ENCODE measurements at places on chromosomes 16 and 17.

- DNase-seq, result no peak
Measured at GRCh38 chr17:57605675-57606105, 139.4 kb downstream of the CCDC182 start.

DNA sequence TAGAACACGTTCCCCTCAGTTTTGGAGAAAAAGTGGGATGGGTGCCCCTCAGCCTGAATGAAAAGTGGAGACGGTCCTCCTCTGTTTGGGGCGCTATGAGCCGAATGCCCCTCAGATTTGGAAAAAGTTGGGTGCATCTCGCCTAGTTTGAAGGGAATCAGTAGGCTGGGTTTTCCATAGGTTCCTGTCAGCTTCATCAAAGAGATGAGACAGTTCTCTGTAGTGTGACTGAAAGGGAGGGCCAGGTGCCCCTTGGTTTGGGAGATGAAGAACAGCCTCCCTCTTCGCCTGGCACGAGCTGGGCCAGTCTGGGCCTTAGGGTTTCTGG is 742 bp upstream of the SLC9A5 start:
- peak; percentile 40 for DNase-seq

- DNase-seq, result peak; percentile 28
Measured at GRCh38 chr16:82936941-82937551, 310.3 kb downstream of the CDH13 start.

DNA sequence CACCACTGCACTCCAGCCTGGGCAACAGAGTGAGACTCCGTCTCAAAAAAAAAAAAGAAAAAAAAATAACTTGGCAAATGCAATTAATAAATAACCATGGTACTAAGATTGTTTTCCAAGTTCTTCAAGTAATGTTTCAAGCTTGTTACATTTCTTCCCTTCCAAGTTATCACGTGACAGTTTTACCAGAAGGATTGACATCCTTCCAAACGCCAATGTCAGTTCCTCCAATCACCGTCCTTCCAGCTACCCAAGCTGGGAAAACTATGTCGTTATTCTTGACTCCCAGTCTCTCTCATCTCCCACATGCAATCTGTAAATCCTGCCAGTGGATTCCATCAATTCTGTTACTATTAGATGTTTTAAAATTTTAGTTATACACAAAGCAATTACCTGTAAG is 3.9 kb upstream of the PHAF1 start:
- DNase-seq, result no peak

GRCh38 chr17:34899643-34900291 is 61.5 kb downstream of the CCT6B start:
- no peak for DNase-seq

DNA sequence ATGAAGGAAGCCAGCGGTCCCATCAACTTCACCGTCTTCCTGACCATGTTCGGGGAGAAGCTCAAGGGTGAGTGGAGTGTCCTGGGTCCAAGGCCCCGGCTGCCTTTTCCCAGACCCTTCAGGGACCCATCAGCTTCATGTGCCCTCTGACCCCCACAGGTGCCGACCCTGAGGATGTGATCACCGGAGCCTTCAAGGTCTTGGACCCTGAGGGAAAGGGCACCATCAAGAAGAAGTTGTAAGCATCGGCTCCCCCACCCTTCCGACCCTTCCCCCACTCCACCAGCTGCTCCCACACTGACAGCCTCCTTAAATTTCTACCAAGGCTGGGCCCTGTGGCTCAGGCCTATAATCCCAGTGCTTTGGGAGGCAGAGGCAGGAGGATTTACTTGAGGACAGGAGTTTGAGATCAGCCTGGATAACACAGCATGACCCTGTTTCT is 1.9 kb downstream of the MYL11 start:
- no peak for DNase-seq

- DNase-seq, result no peak
Measured at GRCh38 chr17:36674278-36674650, 72.9 kb downstream of the MRM1 start.

DNA sequence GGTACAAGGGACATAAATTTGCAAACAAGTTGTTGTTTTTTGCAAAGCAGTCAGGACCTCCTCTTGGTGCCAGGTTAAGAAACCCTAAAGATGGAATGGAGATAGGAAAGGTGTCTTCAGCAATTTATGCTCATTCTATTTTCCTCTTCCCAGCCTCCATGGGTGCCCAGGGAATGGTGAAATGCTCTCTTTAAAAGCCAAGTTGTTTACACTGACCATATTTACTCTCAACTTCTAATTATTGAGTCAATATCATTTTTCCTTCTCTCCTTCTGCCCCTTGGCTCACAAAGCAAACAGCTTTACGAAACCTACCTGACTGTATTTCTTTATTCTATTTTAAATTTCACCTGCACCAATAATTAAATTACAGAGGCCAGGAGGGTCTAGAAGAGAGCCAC is 138.5 kb upstream of the IRX3 start:
- no peak for DNase-seq

GRCh38 chr16:80230328-80231120 is 310.3 kb upstream of the DYNLRB2 start:
- DNase-seq, result no peak

DNA sequence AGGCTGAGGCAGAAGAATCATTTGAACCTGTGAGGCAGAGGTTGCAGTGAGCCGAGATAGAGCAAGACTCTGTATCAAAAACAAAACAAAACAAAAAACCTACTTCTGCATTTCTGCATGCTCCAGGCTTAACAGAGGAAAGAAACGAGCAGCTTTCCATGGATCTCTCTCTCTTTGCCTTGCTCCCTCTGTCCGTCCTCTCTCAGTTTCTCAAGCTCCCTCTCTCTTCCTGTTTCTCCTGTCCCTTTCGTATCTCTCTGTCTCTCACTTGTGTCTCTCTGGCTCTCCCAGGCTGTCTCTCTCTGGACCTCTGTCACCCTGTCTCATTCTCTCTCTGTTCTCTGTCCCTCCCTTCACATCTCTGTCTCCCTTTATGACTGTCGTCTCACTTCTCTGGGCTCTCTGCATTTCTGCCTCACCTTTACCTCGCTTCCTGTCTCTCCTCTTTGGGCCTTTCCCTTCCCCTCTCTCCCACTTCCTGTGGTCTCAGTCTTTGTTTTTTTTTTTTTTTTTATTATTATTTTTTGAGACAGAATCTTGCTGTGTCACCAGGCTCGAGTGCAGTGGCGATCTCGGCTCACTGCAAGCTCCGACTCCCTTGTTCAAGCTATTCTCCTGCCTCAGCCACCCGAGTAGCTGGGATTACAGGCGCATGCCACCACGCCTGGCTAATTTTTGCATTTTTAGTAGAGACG is 4.1 kb upstream of the PITPNA start:
- DNase-seq, result peak; percentile 34

- DNase-seq, result no peak
Measured at GRCh38 chr17:81193470-81194224, 27.6 kb upstream of the AATK start.

GRCh38 chr17:2852221-2852620 is 56.0 kb downstream of the RAP1GAP2 start:
- no peak for DNase-seq

DNA sequence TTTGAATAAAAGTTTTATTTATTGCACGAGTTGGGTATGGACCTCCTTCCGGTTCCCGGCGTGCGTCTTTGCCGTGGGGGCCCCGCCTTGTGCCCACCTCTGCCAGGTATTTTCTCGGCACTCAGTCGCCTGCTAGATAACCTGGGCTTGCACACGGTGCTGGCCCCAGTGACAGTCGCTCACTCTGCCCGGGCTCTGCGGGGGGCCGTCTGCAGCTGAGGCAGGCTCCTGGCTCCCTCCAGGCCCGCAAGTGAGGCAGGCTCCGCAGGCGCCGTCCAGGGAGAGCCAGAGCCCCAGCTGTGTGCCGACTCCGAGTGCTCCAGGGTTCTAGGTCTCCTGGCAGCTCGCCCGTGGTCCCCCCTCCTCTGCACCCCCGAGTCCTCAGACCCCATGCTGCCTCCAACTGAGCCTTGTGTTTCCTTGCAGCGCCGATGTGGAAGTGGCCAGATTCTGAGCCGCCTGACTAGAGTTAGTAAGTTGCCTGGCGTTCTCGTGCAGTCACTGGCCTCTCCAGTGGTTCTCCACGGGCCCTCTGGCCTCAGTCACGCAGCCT is 54.7 kb upstream of the PVALEF start:
- no peak for DNase-seq

GRCh38 chr17:67506966-67507365 is 129.9 kb downstream of the PITPNC1 start:
- no peak for DNase-seq

DNA sequence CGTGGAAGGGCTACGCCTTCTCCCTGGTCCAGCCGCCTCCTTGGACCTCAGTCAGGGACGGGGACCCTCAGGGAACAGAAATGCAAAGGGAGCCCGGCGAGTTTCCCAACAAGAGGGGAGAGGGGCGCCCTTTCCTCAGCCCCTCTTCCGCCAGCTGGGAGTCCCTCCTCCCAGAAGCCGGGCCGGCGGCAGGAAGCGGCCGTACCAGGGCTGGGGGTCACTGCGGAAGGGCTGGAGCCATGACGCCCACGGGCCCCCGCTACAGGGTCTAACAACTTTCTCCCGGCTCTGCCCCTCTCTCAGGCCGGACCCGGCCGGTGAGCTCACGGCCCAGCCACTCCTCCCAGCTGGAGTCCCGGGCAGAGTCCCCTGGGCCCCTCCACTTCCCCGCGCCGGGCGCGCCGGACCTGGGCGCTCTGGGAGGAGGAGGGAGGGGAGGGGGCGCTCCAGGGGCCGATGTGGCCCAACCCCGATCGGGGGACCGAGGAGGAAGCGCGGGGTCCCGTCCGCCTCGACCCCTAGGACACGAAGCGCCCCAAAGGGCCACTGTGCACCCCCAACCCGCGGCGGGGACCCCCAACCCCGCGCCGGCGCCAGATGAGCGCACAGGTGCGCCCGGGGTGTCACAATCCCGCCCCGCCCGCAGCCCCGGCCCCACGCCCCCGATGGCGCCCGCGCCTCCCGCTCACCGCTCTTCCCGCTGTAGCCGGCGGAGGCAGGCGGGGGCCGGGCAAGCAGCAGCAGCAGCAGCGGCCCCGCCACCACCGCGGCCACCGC is 578 bp downstream of the PGAP6 start:
- DNase-seq, result peak; percentile 50

- no peak for DNase-seq
Measured at GRCh38 chr17:82531431-82531881, 11.9 kb downstream of the FOXK2 start.

DNA sequence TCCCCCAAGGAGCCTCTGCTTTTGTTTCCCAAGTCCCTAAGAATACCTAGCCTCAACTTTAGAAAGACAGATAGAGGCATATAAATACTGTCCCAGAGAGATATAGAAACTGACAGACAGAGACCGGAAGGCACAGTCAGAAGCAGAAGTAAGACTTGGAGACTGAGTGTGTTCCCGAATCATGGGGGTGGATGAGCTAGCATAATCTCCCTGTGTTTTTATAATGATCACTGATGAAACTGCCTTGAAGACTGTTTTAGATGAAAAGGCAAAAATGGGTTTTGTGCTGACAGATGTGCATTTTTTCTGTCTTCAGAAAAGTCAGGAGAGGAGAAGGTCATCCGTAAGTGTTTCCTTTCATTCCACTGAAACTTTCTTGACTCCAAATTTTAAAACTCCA is 8.3 kb upstream of the PSMD3 start:
- DNase-seq, result peak; percentile 41

- DNase-seq, result no peak
Measured at GRCh38 chr17:45793999-45794540, 9.9 kb downstream of the CRHR1 start.

GRCh38 chr17:79079421-79080200 is 5.0 kb downstream of the ENGASE start:
- no peak for DNase-seq

DNA sequence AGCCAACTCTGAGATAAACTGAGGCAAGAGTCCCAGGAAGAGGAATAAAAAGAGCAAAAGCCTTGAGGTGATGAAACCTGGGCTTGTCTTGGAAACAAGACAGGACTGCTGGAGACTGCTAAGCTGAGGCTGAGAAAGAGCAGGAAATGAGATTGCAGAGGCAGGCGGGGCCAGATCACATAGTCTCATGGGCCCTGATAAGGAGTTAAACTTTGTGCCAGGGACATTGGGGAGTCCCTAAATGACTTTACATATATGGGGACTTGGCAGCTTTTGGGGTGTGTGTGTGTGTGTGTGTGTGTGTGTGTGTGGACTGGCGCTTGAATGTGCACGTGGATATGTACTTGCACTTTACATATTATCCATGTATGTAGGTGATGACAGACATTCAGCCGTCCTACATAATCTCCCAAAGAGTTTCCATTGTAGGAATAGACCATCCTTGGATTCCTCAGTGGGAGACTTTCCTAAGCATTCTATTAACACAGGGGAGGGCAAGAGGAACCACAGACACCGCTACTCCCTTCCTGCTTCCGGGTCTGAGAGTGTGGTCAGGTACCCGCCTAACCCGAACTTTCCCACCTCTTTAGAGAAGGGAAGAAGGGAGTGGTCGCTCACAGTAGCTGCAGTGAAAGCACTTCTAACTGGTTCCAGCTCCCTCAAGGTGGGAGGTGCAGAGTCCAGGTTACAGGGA is 123.1 kb downstream of the LYRM1 start:
- peak; percentile 93 for DNase-seq

DNA sequence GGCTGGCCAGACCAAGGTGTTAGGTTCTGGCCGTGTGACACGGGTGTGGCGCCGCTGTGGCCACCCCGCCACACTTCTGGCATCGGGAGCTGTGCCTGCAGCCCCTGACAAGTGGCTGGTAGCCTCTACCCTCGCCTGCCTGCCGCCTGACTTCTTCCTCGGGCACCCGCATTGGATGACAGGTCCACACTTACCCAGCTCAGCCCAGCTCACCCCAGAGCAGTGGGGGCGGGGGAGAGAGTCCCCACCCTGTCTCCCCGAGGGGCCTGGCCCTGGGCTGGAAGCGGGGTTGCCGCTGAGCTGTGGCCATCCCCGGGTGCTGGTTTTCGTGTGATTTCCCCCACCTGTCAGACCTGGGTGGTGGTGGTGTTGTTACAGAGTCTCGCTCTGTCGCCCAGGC is 53.9 kb upstream of the ACSF3 start:
- DNase-seq, result no peak

DNA sequence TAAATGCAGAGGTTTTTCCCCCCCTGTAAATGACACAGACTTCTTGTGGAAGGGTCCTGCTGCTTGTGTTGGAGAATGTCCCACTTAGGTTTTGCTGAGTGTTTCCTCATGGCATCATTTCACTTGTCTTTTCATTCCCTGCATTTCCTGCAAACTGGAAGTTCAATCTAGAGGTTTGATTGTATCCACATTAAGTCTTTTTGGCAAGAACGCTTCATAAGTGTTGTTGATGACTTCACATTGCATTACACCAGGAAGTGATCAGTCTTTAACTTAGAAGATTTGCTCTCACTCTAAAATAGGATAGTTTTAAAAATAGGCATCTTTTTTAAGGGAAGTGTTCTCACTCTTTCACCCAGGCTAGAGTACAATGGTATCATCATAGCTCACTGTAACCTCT is 67.2 kb downstream of the RPTOR start:
- no peak for DNase-seq

- no peak for DNase-seq
Measured at GRCh38 chr17:29742210-29742513, 119.5 kb upstream of the CORO6 start.

GRCh38 chr17:82729479-82730260 is 5.7 kb upstream of the FN3K start:
- no peak for DNase-seq
